ENCODE measurements at places on chromosomes 7 and 10.

DNA sequence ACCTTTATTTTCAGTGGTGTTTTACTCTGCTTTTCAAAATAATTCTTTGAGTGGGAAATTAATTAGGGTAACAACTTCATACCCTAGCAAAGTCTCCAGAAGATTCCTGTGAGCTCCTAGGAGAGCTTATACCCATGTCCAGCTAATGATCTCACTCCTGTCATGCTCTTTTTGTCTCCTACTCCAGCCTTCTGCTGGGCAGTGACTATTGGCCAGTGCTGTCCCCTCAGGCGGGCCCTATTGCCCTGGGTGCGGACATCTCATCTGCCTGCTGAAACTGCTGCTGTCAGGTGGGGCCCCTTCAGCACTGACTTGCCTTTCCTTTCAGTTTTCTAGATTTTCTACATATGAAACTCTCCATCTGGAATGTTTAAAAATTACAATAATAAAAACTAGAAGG lies 80.3 kb downstream of the EBLN1 start:
- DNase-seq = no peak

- DNase-seq = no peak
These were observed 9.8 kb upstream of the RALA start for GRCh38 chr7:39613577-39613976.

DNA sequence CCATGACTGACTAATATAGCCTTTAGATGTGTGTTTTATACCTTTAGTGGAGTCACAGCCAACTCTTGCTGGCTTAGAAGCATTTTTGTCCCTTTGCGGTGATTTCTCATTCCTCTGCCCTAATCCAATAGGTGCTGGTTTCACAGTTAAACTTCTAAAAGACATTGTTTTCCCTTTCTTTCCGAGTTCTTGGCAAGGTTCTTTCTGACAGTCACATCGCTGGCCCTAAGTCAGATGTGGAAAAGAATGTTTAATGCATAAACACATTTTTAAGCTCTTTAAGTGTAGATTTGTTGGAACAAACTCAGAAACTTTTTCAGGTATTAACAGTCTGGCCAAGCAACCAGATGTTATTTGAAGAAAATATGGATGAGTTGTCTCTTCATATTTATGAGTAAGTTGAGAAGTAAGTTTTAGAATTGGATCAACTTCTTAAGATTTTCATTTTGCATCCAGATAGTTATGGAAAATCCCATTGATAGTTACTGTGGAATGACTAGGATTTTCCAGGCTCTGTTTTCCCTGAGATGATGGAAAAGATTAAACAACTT lies 4.1 kb downstream of the EPDR1 start:
- no peak for DNase-seq

DNA sequence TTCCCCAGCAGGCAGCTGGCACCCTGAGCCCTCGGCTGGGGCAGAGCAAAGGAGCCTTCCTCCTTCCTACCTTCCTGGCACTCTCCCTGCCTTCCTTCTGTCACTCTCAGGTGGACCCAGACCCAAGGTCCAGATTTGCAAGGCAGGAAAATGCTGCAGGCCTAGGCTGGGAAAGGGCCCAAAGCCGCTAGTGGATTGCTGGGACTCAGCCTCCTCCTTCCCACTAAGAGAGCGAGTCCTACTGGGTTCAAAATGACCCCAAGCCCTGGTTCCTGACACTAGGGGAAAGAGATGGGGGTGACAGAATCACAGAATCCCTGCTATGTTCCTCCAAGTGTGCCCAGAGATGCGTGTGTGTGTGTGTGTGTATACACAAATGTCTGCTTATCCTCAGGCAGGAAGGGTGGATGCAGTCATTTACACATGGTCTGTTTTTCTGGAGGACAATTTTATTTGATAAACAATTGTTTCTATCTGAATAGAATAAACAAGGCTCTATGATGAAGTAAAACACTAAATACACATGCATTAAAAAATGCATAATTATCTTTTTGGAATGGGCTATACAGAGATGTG lies 1.3 kb upstream of the PLAU start:
- no peak for DNase-seq

DNA sequence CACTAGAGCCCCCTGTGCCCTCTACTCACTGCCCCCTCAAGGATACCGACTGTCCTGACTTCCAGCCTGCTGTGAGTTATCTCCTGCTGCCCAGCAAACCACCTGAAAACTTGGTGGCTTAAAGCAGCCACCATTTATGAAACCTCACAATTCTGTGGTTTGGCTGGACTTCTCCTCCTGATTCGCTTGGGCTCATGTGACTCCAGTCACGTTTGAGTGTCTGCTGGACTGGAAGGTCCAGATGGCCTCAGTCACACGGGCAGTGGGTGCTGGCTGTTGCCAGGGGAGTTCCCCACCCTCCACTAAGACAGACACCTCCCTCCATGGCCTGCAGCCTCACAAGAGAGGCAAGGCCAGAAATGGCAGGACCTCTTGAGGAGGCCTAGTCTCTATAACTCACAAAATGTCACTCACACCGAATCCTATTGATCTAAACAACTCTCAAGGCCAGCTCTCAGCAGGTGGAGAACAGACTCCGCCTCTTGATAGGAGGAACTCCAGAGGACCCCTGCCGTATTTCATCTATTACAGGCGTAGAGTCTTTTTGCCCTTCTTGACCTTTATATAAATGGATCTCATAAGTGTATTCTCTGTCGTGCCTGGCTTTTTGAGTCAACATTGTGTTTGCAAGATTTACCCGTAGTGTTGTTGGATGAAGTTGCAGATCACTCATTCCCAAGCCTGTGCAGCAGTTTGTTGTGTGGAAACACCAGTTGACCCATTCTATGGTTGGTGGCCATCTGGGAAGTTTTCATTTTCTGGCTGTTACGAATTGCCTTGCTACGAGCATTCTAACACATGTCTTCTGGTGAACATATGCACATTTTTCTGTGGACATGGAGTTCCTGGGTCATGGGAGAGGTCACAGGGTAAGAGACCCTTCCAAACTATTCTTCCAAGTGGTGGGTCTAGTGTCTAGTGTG lies 48.3 kb downstream of the ZMIZ1 start:
- DNase-seq = no peak

- no peak for DNase-seq
These were observed 31.8 kb upstream of the SRGN start for GRCh38 chr10:69056129-69056528.

DNA sequence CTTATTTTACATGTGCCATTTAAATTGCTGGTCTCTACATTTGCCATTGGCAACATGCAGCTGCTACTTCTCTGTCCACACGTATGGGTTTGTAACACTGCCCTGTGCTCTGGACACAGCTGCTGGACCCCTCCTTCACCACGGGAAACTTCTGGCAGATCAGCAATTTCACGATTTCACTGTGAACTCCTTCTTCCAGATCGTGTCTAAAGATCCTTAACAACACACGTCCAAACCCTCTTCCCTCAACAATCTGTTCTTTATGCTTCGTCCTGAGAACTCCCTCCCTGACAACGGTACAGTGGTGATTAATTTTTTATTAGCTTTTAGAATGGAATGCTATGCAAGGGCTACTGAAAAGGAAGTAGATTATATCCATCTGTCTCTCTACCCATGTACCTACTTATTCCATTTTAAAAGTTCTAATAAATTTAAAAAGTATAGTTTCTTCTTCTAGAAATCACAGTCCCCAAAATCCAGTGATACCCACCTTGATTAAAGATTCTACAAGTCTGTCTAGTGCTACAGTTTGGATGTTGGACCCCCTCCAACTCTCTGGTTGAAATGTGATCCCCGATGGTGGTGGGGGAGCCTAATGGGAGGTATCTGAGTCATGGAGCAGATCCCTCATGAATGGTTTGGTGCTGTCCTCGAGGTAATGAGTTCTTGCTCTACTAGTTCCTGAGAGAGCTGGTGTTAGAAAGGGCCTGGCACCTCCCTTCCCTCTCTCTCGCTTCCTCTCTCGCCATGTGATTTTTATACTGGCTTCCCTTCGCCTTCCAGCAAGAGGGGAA lies 81.0 kb downstream of the KIAA1549 start:
- DNase-seq = no peak

DNA sequence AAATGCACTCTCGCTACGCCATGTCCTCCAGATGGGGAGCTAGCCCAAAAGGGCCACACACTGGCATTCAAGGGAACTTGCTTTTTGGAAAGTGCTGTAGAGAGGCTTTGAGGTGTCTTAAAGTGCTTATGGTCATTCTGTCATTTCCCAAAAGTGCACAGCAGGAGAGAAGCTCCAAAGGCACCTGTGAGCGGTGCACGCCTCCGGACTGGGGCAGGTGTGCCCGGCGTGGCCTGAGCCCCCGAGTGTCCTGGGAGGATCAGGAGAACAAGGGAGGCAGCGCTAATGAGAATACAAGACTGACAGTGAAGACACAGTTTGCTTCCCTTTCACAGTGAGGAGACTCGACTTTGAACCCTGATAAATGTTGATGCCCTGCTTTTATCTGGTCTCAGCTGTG lies 419.0 kb upstream of the MKI67 start:
- DNase-seq = no peak

GRCh38 chr7:73341877-73342276 lies 13.9 kb downstream of the FKBP6 start:
- DNase-seq = no peak

All from activated CD8-positive, alpha-beta memory T cell treated with anti-CD3 and anti-CD28 coated beads for 1 hour (primary cell).